ENCODE measurements at places on chromosomes 2 and 18.
A peak's percentile ranks its signal among the peaks of the same experiment; 100 is the strongest.

GRCh38 chr18:45255197-45255890, 359.9 kb upstream of the SLC14A2 start:
- no peak for DNase-seq

GRCh38 chr2:111160758-111161157, 40.0 kb downstream of the BCL2L11 start:
- no peak for DNase-seq

- DNase-seq = no peak
Measured at GRCh38 chr2:173033084-173033483, 42.6 kb upstream of the MAP3K20 start.

- peak; percentile 53 for DNase-seq
Measured at GRCh38 chr2:190180313-190181122, 118.0 kb upstream of the MSTN start.

GRCh38 chr2:127347734-127348392, 39.9 kb downstream of the MAP3K2 start:
- DNase-seq = no peak

DNA sequence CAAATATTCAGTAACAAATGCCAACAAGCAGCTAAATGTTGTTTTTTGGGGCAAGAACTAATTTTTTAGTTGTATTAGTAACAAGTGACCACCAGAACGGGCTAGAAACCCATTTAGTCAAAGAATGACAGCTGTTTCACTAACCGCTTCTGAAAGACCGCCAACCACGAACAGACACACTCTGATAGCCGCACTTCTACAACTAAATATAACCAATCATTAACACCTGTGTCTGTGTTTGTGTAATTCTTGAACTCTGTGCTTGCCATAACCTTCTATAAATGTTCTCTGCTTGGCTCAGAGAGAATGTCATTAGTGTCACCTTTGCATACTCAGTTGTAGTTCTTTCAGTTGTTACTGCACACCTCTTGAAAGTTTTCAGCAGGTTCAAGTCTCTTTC, 526.3 kb upstream of the LRRTM1 start:
- DNase-seq = no peak

DNA sequence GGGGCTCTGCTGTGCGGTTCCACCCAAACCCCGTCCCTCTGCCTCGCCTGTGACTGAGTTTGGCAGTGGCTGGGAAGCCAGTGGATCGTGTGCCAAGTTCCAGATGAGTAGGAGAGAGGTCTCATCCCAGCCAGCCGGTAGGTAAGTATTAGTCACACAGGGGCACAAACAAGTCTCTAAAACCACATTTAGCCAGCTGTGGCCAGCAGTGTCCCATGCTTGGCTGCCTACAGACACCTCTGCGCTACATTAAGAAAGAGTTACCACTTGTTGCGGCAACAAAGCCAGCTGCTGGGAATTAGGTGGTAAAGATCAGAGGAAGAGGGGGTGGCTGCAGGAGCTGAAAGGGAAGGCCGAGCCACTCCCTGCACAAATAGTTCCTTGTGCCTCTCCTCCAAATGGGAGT, 81.2 kb downstream of the GATA6 start:
- no peak for DNase-seq

GRCh38 chr2:159227467-159227866, 59.0 kb downstream of the WDSUB1 start:
- DNase-seq = no peak

DNA sequence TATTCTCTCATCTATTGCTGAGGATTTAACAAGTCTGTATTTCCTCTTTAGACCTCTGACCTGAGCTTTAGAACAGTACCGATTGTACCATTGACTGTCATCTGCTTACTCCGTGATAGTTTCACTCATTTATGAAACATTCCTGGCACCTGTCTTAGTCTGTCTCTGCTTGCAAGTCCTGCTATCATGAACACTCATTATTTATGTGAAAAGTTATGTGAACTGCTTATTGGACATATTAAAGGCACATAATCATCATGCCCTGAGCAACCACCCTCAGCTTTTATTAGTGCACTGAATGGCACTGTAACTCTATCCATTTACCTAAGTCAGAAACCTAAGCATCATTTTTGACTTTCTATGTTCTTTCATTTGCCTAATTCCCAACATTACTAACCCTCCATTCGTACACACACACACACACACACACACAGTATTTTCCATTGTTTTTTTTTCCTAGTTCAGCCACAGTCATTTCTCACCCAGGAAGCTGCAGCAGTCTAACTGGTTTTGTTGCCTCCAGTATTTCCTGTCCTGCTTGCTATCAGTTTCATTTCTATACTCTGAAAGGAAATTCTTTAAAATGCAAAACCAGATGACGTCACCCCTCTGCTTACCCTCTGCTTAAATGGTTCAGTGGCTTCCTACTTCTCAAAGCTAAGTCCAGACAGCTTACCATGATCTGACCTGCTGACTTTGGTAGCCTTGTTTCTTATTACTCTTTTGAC, 146.1 kb downstream of the HAUS1 start:
- DNase-seq = peak; percentile 53

GRCh38 chr2:150327564-150328489, 159.6 kb downstream of the RND3 start:
- DNase-seq = no peak

- DNase-seq = no peak
Measured at GRCh38 chr2:15763106-15763821, 171.6 kb downstream of the DDX1 start.

DNA sequence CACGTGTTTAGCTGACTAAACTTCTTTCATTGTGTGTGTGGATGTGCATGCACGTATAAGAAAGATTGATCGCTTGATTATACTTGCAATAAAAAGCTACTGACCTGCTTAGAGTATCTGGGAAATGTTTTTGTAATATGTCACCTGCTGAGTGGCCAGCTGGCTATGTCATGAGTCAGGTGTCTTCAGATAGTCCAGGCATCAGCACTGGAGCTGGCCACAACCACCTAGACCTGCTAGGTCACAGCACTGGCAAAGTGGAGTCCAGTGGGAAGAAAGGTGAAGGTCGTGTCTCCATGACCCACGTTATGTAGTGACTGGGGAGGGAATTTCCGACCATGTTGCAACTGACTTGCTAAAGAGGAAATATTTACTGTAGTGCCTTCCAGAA, 147.0 kb downstream of the ESCO1 start:
- no peak for DNase-seq

DNA sequence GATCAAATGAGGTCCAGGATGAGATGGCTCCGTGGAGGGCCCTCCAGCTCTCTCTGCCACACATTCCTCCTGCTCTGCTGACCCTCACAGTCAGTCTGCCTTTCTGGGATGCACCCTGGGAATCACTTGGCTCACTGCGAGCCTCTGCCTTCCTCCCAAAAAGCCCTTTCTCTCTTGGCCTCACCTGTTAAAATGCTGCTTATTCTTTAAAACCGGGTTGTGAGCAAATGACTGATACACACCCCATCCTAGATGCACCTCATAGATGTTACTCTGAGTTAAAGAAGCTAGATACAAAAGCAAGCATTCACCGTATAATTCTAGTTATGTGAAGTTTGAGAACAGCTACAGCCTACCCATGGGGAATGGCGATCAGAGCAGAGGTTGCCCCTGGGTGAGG, 167.7 kb upstream of the MYCN start:
- no peak for DNase-seq

- no peak for DNase-seq
Measured at GRCh38 chr2:46471-47345, at the start of gene FAM110C. FAM110C (minus strand) TSS chr2:46505; CDS start chr2:46385, 120 bp downstream.

GRCh38 chr18:38497266-38497665, 931.7 kb upstream of the CELF4 start:
- DNase-seq = no peak

- DNase-seq = no peak
Measured at GRCh38 chr2:118987886-118988285, 45.9 kb downstream of the MARCO start.

GRCh38 chr2:77629539-77629938, 107.4 kb upstream of the LRRTM4 start:
- DNase-seq = no peak

DNA sequence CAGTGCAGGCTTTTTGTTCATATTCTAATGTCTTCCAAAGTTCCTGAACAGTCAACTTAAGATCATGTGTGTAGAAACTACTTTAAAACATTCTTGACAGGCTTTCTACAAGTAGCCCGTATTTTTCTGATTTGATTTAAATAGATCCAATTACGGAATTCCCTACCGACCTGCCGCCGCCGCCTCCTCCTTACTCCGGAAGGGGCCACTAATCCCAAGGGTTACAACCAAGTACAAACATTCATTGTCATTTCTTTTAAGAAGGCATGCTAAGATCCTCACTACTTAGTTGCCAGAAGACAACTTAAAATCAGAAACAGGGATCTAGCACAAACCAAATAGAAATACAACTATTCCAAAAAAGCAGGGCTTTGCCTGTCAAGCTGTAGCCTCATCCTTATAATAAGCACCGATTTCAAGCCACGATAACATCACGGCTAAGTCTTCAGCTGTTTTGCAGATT, 784 bp downstream of the WDR33 start:
- DNase-seq = no peak

GRCh38 chr18:5198311-5198710, 1.3 kb upstream of the AKAIN1 start:
- no peak for DNase-seq

- DNase-seq = no peak
Measured at GRCh38 chr2:199348871-199349270, 108.9 kb downstream of the SATB2 start.

DNA sequence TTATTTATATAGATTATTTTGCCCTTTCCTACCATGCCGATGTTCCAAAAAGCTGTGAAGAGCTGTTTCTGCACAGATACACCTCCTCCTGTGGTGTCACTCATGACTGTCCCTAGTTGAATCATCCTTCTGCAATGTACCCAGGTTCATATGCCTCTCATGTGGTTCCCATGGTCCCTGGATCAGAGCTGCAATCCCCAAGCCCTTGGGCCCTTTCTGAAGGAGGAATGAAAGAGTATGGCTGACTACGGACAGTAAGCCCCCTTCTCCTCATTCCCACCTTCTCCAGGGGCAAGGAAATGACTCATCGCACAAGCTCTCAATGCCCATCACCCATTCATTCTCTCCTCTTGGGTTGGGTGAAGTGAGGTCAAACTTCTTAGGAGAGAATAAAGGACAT, 63.9 kb upstream of the ACVR1 start:
- no peak for DNase-seq

- no peak for DNase-seq
Measured at GRCh38 chr2:229818230-229818629, 103.6 kb downstream of the TRIP12 start.

DNA sequence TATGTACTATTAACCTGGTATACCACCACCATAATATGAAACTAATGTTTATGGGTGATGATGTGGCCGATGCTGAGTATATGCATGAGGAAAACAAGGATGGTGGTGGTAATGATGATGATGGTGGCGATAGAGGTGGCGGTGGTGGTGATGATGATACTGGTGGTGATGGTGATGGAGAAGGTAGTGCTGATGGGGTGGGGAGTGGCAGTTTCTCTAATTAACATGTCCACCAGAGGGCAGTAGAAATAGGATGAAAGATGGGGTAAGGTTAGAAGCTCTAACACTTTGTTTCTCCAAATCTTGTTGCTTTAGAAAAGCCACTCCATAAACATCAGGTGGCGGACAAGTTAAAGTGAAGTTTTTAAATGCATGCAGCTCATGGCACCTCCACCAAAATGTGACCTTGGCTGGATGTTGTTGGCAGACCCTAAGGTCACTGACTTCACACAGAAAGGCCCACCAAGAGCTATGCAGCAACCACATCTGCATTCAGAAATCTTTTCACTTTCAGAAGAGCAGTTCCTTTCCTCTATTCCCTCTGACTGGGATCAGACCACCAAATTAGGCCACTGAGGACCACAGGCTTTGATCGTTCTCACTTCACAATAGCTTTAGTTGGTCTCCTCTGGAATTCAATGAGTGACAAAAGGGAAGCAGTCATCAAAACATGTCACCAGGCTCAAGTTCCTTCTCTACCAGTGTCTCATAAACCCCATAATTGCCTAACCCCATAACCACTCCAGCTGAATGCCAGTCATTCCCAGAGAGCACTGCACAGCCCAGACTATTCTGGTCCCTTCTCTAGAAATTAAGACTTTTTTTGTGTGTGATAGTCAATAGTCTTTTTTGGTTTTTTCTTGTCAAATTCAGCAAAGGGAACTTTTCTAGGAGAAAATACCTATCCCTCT, 7.5 kb upstream of the BCL11A start:
- DNase-seq = no peak

DNA sequence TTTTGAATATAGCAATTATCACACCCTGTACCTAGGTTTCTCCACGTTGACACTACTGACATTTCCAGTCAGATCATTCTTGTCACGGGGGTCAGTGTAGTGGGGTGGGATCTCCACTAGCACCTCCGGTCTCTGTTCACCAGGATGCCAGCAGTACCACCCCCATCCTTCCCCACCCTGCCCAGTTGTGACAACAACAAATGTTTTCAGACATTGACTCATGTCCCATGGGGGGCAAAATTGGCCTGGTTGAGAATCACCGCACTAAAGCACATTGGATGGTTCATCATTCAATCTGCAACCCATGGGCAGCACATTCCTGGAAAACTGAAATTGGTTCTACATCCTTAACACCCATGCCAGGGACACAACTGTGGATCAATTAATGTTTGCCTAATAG, 32.3 kb downstream of the FEZ2 start:
- no peak for DNase-seq

DNA sequence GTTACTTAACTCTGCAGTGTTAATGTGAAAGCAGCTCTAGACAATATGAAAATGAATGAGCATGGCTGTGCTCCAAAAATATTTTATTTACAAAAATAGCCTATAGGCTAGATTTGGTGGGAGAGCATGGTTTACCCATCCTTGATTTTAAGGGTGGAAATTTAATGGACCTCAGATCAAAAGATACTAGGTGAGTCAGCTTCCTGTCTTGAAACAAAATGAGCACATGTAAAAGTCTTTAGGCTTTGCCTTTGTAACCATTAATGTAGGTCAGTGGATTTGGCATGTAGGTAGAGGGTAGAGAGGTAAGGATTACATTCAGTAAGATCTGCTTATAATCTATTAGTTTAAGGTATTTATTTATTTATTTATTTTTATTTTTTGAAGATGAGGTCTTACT, 72.7 kb downstream of the GREB1L start:
- DNase-seq = no peak

GRCh38 chr2:96353032-96353561, 17.5 kb downstream of the NCAPH start:
- no peak for DNase-seq

DNA sequence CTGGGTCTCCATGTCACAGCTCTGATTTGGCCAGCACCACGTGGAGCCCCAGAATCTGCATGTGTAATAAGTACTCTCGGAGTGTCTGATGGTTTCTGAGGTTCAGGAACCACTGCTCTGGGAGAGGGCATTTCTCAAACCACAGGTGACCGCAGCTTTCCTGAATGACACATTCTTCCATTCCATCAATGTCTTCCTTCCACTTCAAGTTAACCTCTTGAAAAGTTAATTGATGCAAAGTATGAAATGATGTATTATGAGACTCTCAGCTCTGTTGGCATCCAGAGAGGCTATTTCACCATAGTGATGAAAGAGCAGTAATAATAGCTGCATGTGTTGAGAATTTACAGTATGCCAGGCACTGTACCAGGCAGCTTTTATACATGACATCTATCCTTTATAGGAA, 61.3 kb upstream of the CRIM1 start:
- DNase-seq = no peak

GRCh38 chr2:82428251-82428650, 2030.8 kb downstream of the SUCLG1 start:
- no peak for DNase-seq
